Activated CD8-positive, alpha-beta memory T cell treated with anti-CD3 and anti-CD28 coated beads, Interleukin-2, amount 50 U/mL, for 4 hours (primary cell): ENCODE measurements at places on chromosomes 11 and 22.

- DNase-seq = no peak
These were observed 90.3 kb downstream of the PAX6 start for GRCh38 chr11:31720671-31721365.

- no peak for DNase-seq
These were observed 8.8 kb downstream of the MISFA start for GRCh38 chr11:18608376-18608775.

- DNase-seq = no peak
These were observed 15.2 kb upstream of the NUP160 start for GRCh38 chr11:47863189-47863897.

DNA sequence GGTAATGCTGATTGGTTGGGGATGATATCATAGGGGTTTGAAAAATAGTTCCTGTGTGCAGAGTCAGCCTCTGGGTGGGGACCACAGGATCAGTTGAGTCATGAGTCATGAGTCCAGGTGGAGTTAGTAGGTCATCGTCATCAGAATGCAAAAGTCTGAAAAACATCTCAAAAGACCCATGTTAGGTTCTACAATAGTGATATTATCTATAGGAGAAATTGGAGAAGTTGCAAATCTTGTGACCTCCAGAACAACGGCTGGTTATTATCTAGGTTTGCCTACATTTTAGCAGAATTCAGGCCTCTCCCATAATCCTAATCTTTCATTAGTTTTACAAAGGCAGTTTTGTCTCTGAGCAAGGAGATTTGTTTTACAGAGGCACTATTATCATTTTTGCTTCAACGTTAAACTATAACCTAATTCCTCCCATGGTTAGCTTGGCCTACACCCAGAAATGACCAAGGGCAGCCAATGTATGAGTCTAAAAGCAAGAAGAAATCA, 38.9 kb downstream of the MS4A2 start:
- no peak for DNase-seq

GRCh38 chr11:7968686-7969085, 3.4 kb upstream of the NLRP10 start:
- no peak for DNase-seq

GRCh38 chr22:39906207-39906606, 5.3 kb downstream of the GRAP2 start:
- no peak for DNase-seq

- DNase-seq = peak; percentile 86
These were observed 5.3 kb upstream of the GALR3 start for GRCh38 chr22:37817705-37818408.

DNA sequence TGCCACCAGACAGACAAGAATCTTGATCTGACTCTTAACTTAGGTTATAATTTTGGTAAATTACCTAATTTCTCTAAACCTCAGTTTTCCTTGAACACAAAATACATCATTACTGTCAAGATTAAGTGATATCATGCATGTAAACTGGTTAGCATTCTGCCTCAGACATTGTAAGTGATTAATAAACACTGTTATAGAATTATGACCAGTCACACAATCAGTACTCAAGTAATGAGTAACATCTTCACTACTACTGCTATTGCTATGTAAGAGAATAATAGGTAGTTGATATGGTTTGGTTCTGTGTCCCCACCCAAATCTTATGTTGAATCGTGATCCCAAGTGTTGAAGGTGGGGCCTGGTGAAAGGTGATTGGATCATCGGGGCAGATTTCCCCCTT, 218.9 kb downstream of the SBF2 start:
- DNase-seq = no peak

- no peak for DNase-seq
These were observed 25.9 kb downstream of the OR51E2 start for GRCh38 chr11:4671741-4672140.

DNA sequence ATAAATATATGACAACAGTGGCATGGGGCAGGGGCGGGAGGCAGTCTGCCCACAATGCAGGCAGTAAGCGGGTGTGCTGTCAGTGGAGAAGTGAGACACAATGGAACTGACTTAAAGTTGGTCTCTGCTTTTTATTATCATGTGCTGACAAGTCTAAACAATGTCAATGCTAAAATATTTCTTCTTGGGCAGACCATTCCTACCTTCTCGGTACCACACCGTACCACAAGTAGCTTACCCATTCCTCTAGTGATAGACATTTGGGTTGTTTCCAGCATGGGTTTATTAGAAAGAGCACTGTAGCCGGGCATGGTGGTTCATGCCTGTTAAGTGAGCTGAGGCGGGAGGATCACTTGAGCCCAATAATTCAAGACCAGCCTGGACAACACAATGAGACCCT, 2.6 kb upstream of the CHADL start:
- no peak for DNase-seq

GRCh38 chr11:96267496-96268032, 75.4 kb downstream of the MAML2 start:
- DNase-seq = peak; percentile 42

- DNase-seq = no peak
These were observed 34.5 kb upstream of the ETS1 start for GRCh38 chr11:128621601-128622501.

- no peak for DNase-seq
These were observed 236.7 kb downstream of the TTC28 start for GRCh38 chr22:28442711-28443525.

DNA sequence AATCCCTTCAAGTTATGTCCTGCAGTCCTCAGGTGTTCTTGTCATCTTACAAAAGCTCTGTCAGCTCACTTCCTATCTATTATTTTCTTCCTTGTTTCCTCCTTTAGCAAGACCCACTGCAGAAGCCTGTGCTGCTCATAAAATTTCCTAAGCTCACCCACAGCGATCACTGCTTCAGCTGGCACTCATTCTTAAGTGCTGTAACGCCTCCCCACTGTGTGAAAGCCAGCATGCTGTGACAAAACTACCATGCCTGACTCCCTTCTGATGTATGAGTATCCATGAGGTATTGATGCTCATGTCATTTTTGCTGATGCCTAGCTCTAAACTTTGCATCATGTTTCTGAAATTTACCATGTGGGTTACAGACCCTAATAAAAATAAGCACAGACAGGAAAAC, 41.5 kb upstream of the CNTN5 start:
- DNase-seq = no peak

DNA sequence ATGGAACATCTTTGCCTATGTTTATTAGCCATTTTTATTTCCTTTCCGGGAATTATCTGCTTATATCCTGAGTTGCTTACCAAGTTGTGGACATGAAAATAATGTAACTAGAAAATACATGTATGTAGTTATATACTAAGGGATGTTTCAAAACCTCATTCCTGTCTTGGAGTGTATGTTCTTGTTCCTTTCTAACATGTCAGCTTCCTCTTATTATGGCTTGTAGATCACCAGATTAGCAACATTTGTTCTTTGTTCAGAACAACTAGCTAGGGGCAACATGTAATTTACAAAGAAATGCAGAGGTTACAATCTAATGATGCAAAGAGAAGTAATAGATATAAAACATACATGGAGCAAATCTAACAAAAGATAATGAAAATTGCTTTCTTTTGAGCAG, 13.1 kb upstream of the TMEM123 start:
- no peak for DNase-seq

DNA sequence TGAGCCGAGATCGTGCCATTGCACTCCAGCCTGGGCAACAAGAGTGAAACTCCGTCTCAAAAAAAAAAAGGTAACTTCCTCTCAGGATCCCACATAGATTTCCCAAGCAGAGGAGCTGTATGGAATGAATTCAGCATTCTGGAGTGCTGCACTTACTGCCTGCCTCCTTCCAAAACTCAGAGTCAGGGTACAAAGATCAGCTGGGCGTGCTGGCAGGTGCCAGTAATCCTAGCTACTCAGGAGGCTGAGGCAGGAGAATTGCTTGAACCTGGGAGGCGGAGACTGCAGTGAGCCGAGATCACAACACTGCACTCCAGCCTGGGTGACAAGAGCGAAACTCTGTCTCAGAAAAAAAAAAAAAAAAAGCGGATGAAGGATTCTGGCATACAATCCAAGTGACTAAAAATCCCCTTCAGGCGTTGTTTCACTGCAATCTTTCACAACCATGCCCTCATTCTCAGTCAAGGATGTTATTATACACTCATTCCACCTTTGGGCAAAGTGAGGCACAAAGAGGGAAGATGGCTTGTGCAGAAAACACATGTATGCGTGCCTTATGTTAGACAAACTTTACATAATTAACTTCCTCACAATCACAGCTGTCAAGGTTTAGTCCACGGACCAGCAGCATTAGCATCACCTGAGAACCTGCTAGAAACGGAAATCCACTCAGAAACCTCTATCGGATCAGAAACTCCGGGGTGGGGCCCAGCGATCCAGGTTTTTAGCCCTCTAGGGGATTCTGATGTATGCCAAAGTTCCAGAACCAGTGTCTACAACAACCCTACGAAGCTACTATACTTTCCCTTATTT, 1.1 kb upstream of the NOL12 start:
- DNase-seq = no peak
